Glomerular endothelial cell (primary cell): ENCODE measurements at places on chromosomes 2 and 18. TPM values are rescaled to one million over a fixed set of nuclear protein-coding genes. Genes with fewer than 3 reads are reported as not detected.

Gene CIDEA
- 1.4 and 3.5 TPM in 2 replicates for total RNA-seq

Gene ABCG5
- not detected in 2 replicates for total RNA-seq

Gene WDFY1
- 67.0 and 79.6 TPM in 2 replicates for total RNA-seq

Gene GCG
- total RNA-seq: not detected in 2 replicates

Gene TP53I3
- 80.3 and 133 TPM in 2 replicates for total RNA-seq

Gene GALNT14
- 10.4 and 17.0 TPM in 2 replicates for total RNA-seq

Gene TBR1
- total RNA-seq: not detected in 2 replicates

Gene CD8B2
- not detected in 2 replicates for total RNA-seq

Gene DPP10
- not detected in 2 replicates for total RNA-seq

Gene RESP18
- not detected in 2 replicates for total RNA-seq

Gene HS1BP3
- 48.5 and 52.3 TPM in 2 replicates for total RNA-seq

Gene HOXD13
- total RNA-seq: not detected in 2 replicates

Gene SCN3A
- 0.35 and 0.63 TPM in 2 replicates for total RNA-seq

Gene SDC1
- 7.4 and 17.5 TPM in 2 replicates for total RNA-seq

Gene MC4R
- not detected in 2 replicates for total RNA-seq

Gene ALPG
- not detected in 2 replicates for total RNA-seq

Gene MMADHC
- 95.8 and 96.2 TPM in 2 replicates for total RNA-seq

Gene POTEJ
- not detected in 2 replicates for total RNA-seq

Gene MC2R
- total RNA-seq: not detected in 2 replicates

Gene CCDC85A
- total RNA-seq: 8.0 and 9.1 TPM in 2 replicates

Gene RBKS
- total RNA-seq: 0.63 and 1.6 TPM in 2 replicates

Gene MAP3K19
- total RNA-seq: not detected in 2 replicates

Gene NEU2
- not detected in 2 replicates for total RNA-seq

Gene USP34
- 68.2 and 94.1 TPM in 2 replicates for total RNA-seq

Gene KCNJ3
- not detected in 2 replicates for total RNA-seq

Gene KRTCAP3
- not detected in 2 replicates for total RNA-seq
